NAMALWA (cell line): ENCODE measurements at places on chromosomes 2 and 18.
A peak's percentile ranks its signal among the peaks of the same experiment; 100 is the strongest.

- DNase-seq = no peak
These were observed 16.5 kb downstream of the TWIST2 start for GRCh38 chr2:238864207-238865014.

DNA sequence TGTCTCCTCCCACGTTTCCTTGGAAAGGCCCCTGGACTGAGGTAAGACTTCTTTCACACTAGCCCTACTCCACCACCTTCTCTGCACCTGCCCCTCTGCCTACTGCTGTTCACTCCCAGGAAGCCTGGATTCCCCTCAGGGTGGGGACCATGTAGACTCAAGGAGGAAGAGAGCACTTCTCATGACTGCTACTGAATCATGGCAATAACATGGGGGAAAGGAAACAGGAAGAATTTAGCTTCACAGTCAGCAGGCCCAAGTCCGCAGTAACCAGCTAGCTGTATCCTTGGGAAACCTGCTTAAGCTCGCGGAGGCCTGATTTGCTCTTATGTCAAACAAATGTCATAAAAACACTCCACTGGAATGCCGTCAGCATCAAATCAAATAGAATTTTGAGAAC, 126.2 kb upstream of the CAPN13 start:
- no peak for DNase-seq

DNA sequence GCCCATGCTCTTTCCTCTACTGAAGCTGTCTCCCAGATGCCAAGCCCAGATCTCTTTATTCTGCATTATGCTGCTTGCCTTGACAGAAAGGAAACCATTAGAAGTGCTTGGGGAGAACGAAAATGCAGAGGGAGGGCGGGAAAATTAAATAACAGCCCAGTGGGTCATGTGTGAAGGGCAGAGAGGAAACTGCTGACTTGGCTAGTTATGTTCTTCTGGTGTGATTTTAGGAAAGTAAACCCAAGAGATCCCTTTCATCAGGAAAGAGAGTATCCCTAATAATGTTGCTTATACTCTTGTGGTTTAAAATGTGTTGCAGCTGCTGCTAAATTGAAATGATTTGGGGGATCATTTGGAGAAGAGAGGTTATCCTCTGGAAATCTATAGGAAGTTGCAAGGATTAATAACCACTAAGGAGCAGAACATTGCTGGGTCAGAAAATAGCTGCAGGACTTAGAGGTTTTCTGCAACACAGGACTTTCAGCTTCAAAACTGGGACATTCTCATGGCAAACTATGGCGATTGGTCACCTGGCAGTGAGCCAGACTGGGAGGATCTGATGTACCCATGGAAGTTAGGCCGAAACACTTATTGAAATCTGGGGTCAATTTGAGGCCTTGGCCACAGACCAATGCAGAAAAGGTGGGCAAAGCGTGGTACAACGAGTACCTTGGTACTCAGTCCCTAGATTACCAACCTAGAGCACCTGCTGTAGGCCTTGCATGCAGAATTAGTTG, 172.2 kb downstream of the TMEM247 start:
- DNase-seq = no peak

- DNase-seq = no peak
These were observed 345.5 kb downstream of the TNS1 start for GRCh38 chr2:217657252-217657651.

DNA sequence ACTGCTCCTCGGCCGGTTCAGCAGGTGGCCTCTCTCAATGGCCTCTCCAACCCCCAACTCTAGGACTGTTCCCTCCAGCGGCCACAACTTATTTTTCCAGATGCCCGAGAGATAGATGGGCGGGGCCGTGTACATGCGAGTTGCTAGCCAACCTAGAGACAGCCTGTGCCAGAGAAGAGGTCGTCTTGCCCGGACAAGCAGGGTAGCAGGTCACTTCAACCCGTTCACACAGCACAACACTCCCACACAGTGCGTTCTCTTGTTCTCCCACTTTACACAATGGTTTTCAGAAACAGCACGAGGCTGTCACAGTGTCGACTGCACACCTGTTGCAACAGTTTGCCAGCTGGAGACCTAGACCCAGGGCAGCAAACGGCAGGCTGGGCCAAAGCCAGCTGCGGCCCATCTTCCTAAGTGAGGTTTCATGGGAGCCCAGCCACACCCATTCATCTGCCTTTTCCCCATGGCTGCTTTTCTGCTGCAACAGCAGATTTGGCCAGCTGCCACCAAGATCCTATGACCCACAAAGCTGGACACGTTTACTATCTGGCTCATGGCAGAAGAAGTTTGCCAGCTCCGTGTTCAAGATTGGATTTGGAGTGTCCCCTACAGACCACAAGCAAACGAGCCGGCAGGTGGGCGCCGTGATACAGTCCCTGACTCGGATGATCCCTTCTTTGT, 7.3 kb upstream of the PRLH start:
- DNase-seq = no peak

DNA sequence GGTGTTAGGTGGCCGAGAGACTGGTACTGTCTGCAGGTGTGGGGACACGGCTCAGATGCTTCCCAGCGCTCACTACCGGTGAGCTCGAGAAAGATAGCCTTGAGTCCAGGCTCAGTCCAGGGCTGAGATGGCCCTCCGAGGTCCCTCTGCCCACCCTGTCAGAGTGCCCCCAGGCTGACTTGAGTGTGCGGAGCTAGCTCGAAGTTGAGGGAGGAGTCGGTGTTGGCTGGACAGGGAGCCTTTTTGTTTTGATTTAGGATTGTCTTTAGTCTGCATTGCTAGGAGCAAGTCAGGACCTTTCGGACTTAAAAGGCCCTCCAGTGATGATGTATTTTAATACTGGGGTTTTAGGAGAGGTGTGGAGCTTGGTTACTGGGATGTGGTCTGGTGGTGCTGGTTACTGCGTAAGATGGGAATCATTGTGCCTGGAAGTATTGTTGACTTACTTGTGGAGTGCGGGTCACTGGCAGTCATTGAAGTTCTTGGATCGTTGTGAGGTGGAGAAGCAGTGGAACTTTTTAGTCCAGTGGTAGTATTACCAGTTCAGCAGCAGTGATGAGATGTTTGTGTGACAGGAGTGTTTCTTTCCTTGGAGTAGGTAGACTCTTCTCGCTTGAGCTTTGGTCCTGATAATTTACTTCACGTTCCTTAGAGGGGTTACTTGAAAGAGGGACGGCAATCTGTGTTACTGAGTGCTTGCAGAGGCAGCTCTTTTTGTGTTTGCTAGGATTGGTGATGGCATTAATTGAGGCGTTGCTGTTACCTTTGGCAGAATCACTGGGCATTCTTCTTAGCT, 633 bp downstream of the KIAA1328 start:
- no peak for DNase-seq

- DNase-seq = no peak
These were observed 7.0 kb upstream of the NDUFV2 start for GRCh38 chr18:9095297-9096006.

DNA sequence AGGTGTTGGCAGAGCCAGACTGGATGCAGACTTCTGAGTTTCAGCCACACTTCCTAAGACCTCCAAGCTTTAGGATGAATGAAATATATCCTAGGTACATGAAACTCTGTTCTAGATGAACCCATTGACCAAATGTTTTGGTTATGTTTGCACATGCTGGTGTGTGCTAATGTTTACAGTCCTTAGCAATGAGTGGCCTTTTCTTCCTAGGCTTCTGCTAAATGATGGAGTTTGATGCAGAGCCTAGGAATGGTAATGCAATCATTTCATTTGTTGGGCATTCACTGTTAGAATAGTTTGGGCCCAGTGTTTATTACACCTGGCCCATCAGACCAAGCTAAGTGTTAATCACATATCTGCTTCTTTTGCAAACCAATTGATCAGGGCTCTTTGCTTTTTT, 464.7 kb downstream of the MEIS1 start:
- no peak for DNase-seq

GRCh38 chr18:60585670-60586069, 213.1 kb upstream of the MC4R start:
- no peak for DNase-seq

- no peak for DNase-seq
These were observed 277.5 kb downstream of the AFF3 start for GRCh38 chr2:99864561-99865553.

GRCh38 chr2:29249666-29250253, 134.5 kb downstream of the CLIP4 start:
- no peak for DNase-seq

- no peak for DNase-seq
These were observed 91.5 kb downstream of the CCBE1 start for GRCh38 chr18:59605633-59606192.

- no peak for DNase-seq
These were observed 157.2 kb downstream of the NCKAP5 start for GRCh38 chr2:133411101-133411500.

- DNase-seq = no peak
These were observed 288.0 kb downstream of the TDRD15 start for GRCh38 chr2:21411741-21412140.

DNA sequence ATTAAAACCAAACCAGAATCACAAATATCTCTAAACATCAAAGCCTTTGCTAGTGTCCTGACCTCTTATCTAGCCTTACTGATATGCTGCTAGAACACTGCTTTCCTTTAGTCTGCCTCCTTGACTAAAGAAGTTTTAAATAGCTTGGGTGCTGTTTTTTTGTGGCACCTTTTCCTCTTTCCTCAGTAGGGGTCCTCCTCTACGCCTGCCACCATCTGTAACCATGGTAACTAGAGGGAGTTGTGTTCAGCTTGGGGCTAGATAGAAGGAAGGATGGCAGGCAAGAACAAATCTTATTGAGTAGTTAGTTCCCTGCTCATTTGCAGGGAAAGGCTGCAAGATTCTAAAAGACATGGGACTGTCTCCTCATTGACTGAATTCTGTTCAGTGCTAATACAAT, 86.0 kb downstream of the TAF4B start:
- peak; percentile 17 for DNase-seq

DNA sequence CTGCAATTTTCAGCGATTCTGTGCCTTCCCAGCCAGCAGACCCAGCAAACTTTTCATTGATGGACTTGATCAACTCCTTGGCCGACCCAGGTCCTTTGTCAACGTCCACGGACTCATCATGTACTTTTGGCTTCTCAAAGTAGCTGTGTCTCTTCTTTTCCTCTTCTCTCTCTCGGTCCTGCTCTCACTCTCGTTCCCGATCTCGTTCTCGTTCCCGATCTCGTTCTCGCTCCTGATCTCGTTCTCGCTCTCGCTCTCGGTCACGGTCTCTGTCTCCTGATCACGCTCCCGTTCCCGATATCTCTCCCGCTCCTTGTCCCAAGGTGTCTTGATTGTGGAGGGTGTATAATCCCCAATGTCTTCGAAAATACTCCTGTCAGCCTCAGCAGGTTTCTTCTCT, 219.5 kb upstream of the FANCL start:
- DNase-seq = no peak

DNA sequence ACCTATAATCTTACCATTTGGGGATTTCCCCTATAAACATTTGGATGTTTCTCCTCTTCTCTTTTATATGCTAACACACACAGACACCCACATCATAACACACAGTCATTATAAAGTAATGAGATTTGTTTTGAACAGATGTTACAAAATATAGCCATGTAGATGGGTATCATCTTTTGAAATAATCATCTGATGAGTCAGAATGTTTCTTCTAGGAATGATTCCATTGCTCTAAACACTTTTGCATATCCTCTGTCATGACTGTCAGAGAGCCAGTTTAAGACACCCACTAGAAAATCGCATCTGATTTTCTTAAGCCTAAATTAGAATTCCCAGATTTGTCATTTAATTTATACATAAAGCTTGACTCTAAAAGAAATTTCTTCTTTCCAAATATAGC, 442.6 kb downstream of the CMPK2 start:
- DNase-seq = no peak

GRCh38 chr2:15271276-15271675, 289.9 kb downstream of the NBAS start:
- no peak for DNase-seq

DNA sequence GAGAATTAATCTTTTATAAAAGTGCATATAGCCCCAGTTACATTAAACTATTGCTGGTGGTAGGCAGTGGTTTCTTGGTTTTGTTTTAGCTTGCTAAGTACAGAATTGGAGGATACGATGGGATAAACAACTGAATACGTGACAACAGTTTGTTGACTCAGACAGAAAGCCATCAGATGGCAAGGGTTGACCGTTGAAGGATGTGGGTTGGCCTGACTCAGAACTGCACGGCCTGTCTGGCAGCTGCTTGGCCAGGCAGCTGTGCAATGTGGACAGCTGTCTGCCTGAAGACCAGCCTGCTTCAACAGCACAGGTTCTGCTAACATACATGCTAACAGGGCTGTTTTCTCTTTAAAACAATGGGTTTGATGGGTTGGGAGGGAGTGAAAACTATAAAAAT, 46.6 kb downstream of the PRKRA start:
- peak; percentile 65 for DNase-seq

DNA sequence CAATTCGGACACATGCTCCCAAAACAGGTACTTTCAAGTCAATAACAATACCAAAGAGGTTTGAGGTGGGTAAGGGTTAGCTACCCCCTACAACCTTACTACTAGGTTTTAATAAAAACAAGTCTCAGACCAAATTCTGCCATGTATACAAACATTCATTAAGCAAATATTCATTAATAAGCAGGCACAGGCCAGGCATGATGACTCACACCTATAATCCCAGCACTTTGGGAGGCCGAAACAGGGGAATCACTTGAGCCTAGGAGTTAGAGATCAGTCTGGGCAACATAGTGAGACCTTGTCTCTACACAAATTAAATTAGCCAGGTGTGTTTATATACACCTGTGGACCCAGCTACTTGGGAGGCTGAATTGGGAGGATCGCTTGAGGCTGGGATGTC, 11.7 kb upstream of the ELAC1 start:
- no peak for DNase-seq

- peak; percentile 89 for DNase-seq
These were observed 1.3 kb upstream of the SMAD2 start for GRCh38 chr18:47931718-47932103.

GRCh38 chr2:186641132-186641806, 51.4 kb downstream of the ITGAV start:
- DNase-seq = no peak

GRCh38 chr2:12201369-12201768, 454.9 kb downstream of the LPIN1 start:
- no peak for DNase-seq

GRCh38 chr2:112725545-112726457, 5.0 kb downstream of the NT5DC4 start:
- peak; percentile 12 for DNase-seq

DNA sequence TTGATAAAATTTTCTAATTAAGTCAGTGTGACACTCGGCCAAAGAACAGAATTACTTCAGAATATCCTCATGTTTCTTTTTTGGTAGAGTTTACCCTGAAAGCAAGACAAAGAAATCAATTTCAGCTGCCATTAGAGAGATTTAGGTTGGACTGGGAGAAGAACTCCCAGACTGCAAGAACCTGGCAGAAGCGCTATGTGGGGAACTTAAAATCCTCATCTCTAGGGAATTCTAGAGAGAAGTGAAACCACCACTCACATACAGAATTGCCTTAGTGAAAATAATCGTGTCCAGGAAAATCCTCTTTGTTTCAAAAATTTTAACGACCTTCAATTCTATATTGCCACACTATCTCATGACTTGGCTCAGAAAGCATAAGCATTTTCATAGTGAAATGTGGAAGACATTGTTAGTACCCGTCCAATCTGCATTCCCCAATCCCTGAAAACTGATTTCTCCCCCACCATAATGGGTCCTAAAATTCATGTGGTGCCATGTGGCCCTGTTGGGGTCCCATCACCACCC, 297.3 kb upstream of the MEIS1 start:
- no peak for DNase-seq
